Activated naive CD4-positive, alpha-beta T cell (primary cell): ENCODE measurements at places on chromosomes 12 and 14.

DNA sequence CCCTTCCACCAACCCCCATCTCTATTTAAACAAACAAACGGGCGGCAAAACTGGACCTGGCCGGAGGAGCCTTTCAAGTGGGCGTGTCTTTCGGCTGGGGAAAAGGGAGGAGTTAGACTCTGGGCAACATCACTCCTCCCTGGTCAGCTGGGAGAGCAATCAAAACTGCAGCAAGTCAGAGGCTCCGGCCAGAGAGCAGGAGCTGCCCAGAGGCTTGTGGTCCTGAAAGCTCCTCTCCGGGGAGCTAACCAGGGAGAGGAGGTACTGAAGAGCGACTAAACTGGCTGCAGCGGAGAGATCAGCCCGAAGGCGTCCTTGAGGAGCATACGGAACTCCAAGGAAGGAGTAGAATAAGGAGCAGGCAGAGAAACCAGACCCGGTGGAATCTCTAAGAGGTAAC lies at the start of gene NEUROD4:
TSS of gene NEUROD4 (plus strand) at position 191 of the 400 bp plus-strand sequence. CDS start 6,466 bp downstream, outside the sequence.
- no peak for DNase-seq

GRCh38 chr12:12723681-12724420 lies 6.7 kb downstream of the CDKN1B start:
- DNase-seq, result peak; percentile 22

DNA sequence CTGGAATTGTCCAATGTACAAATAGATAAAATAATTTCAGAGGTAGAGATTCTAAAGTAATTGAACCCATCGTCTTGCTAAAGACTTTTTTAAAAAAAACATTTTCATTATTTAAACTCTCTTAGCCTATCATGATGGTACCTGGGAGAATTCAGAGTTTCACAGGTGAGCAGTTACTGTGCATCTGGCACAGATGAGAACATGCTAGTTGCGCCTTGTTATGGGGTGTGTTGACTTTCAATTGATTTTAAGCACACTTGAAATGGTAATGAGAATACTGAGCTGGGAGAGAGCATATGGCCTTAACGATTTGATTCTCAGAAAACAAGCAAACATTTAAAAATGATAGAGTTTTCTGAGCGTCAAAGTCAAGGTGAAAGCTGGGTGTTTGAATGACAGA lies 66.6 kb downstream of the FLRT2 start:
- DNase-seq, result no peak

DNA sequence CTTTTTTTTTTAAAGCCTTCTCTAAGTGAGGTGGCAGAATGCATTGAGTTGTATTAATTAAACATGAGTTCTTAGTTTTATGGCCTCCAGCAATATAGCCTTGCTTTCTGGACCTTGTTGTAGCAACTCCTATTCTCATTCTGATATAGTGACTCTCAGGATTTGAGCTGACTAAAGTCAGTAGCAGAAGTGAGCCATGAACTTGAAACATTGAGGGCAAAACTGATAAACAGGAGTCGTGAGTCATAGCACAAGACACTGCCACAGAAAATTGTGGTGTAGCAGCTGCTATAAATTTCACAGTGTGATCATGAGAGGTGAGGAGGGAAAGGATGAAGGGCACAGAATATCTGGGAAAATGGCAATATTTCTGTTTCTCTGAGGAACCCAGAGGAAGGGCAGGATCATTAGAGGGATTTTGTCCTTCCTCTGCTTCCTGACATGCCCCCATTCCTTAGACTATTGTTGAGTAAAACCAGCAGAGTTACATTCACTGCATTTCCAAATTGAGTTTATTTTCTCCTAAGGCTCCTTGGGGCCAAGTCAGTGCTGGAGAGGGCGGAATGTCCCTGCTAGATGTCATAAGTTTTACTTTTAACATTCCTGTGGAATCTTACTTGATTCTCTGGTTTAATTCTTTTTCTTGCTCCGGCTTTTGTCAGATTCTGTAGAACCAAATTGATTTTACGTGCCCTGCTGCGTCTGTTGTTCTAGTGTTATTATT lies 7.5 kb downstream of the KLRG1 start:
- no peak for DNase-seq

DNA sequence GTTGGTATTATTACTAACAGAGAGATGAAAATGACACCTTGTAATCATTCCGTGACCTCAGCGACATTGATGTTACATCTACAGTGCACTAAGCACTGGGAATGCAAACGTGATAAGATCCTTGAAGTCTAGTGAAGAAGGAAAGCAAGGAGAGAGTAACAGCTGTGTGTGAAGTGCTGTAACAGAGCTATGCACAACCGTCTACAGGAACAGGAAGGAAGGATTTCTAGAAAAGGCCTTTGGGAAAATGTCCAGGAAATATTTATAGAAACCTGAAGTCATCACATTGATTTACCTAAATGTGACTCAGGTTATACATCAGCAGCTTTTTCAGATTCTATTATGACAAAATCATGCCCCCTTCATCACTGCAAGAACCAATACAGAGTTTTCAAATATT lies 304.2 kb upstream of the AMIGO2 start:
- DNase-seq, result no peak

GRCh38 chr14:58557242-58557641 lies 80.5 kb upstream of the DACT1 start:
- no peak for DNase-seq

- no peak for DNase-seq
Measured at GRCh38 chr14:69360438-69361108, 37.5 kb downstream of the ERH start.

- no peak for DNase-seq
Measured at GRCh38 chr12:133057446-133057845, 20.1 kb downstream of the ZNF84 start.

GRCh38 chr12:101789171-101789570 lies 41.6 kb downstream of the GNPTAB start:
- no peak for DNase-seq
